ENCODE measurements at places on chromosomes 7 and 10.

DNA sequence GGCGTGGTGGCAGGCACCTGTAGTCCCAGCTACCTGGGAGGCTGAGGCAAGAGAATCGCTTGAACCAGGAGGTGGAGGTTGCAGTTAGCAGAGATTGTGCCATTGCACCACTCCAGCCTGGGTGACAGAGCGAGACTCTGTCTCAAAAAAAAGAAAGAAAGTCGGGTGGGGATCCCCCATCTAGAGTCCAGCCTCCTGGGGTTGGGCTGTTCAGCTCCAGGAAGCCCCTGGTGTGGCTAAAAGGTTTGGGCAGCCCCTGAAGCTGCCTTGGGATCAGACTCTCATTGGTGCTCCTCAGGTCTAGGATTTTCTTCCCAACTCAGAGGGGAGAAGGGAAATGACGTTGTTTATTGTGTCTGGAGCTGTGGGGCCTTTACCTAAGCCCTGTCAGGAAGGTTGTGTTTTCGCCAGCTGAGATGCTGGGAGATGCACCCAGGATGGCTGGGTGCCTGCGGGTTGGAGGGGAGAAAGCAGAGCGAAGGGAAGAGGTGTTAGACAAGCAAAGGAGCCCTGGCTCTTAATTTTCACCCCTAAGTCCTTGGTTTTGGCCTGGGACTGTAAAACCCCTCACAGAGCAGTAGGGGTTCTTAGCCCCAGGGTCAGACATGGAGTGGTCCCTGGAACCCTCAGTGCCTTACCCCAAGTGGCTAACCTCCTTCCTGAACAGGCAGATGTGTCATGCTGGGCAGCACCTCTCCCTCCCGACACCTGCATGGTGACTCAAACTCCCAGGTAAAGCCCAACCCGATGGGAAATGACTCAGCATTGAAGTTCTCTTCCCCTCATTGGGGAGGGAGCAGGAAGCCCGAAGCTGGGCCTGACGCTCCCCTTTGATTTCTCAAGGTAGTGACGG is 21.1 kb downstream of the PLAU start:
- DNase-seq = peak; percentile 89

DNA sequence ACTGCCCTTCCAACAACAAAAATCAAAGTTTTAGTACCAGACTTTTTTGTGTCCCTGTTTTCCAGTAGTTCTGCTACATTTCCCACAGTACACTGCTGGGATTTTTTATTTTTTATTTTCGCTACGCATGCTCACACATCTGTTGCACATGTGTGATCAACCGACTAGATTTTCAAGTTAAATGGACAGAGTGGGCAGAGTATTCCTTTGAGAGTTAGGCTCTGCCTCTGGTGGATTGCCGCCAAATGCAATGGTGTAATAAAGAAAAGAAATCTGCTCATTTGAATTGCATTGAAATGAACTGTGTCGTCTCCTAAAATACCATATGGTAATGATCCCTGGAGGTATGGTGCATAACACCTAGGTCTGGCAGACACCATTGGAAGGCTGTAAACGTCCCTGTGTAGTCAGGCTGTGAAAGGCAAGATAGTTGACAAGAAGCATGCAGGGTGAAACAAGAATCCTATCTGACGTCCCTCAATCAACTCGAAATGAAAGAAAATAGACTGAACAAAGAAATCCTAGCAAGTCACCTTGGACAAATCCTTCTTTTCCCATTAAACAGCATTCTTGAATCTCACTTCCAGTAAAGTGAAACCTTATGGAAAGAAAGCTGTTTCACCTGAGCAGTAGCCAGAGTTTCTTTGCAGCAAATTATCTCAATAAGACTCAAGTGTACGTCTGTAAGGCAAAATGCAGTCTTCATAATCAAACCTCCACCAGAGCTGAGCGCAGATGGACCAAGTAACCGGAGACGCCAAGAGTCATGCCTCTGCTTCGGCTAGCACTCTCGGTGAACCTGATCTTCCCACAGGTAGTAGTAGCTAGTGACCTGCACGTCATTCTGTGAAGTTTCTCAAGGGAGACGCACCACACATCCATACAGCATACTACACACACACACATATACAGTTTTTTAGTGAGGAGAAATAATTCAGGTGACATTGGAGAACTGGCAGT is 357.3 kb downstream of the CRPPA start:
- no peak for DNase-seq

DNA sequence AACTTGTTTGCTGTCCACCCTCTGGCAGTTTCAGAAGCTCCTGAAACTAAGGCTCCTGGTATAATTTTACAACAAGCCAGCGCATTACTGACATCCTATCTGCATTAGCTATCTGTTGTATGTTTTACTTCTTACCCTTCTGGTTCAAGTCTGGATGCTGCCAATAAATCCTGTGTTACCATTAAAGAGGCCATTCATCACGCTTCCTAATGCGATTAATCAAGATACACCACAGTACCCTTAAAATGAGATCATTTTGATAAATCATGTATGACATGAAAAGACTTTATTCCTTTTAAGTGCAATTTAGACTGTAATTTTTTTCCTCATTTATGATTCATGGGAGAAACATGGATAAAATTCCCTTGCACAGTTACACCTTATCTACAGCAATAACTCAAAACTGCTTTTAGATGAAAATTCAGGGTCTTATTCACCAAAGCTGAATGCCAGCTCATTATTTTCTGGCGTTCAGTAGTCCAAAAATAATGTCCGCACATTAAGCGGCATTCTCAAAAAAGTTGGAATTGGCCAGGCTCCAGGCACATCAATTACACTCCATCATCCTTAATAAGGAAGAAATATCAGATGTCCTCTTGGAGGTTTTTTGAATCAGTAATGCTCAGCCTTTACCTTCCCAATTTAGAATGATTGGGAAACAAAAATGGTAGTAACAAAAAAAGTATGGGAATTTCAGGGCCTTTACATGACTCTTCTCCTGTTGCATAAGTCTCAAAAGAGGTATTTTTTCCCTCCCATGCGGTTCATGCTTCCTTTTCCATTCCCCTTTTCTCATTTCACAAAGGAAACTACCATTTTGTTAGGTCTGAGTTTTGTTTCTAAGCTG is 878.5 kb downstream of the LRMDA start:
- no peak for DNase-seq

DNA sequence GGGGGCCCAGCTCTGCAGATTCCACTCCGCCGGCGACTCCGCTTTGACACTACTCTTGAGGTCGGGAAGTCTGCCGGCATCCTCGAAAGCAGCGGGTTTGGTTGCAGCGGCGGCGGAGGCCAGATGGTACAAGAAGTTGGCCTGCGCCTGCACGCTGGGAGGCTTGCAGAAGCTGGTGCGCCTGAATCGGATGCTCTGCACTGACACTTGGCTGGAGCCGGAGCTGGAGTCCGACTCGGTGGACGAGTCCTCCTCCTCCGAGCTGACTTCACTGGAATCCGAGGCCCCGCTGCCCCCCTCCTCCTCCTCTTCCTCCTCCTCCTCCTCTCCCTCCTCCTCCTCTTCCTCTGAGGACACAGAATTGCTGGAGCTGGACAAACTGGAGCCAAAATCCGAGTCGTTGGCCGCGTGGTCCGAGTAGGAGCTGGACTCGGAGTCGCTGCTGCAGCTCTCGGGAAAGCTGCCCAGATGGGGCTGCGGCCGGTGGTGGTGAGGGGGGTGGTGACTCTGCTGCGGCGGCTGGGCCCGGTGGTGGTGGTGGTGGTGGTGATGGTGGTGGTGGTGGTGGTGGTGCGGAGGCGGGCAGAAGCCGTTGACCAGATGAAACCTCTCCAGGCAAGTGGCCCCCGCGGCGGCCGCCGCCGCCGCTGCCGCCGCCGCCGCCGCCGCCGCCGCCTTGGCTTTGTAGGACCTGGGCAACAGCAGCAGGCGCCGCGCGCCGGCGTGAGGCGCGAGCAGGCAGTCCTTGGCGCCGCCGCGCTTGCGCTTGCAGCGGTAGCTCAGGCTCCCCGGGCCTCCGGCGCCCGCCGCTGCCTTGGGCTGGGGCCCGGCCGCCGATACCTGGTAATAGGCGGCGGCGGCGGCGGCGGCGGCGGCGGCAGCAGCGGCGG is 9.0 kb downstream of the SKIDA1 start:
- no peak for DNase-seq

GRCh38 chr7:75604408-75604807 is 112.3 kb downstream of the SPDYE5 start:
- no peak for DNase-seq

GRCh38 chr7:77826300-77826699 is 27.7 kb downstream of the PHTF2 start:
- no peak for DNase-seq

DNA sequence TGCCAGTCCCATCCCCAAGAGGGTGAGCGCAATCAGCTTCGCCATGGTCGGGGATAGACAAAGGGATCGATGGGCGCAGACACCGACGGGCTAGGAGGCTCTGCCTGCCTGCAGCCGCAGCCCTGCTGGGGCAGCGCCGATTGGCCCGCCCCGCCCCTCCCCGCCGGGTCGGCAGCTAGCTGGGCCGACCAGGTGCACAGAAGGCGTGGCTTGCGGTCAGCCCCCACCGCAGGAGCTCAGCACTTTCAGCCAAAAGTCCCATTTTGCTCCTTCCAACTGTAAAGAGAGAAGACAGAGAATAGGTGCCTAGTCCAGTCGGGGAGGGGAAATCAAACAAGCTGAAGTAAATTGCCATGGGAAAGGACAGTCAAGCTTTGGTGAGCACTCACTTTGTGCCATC is at the start of gene PON1:
Gene PON1 (minus strand): TSS at position 102 of the 400 bp plus-strand sequence. CDS start 57 bp downstream, at position 45.
- no peak for DNase-seq

DNA sequence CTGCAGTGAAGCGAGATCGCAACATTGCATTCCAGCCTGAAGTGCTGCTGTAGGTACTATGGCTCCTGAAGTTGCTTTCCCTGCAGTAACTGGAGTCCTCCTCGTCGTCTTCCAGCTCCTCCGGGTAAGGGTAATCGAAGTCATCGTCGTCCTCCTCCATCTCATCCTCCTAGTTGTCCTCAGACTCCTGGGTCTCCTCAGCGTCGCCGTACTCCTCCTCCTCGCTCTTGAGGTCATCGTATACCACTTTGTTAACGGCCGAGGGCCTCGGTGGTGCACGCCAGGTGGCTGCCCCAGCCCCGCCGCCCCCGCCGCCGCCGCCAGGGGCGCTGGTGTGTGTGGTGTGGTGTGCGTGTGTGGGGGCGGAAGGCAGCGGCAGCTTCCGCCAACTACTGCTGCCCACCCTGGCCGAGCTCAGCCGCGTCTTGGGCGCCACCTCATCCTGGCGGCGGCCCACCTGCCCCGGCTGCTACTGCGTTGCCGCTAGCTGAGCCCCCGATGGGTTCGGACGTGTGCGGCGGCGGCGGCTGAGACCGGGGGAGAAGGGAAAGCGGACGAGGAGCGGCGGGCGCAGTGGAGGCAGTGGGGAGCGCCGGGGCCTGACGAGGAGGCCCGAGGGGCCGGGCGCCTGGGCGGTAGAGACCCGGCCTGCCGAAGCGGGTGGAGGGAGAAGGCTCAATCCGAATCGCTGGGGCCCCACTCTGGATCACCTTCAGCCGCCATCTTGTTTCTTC is 11.8 kb upstream of the ACBD5 start:
- peak; percentile 88 for DNase-seq

DNA sequence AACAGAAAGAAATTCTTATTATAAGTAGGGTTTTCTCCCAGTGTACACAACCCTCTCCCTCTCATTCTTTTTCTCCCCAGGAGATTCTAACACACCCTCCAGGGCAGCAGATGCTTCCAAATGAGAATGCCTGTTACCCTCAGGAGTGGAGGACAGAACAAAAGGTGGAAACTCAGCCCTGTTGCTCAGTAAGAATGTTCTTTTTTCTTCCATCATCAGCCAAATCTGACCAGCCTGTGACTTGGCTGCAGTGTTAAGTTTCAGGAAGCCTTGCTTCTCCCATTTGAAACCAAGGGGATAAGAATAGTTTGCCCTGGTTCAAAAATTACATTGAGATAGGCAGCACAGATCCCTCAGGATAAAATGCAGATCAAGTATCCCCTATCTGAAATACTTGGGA is 77.5 kb upstream of the EEPD1 start:
- DNase-seq = peak; percentile 7

- no peak for DNase-seq
Observed at GRCh38 chr10:47412869-47413268, 28.8 kb upstream of the ZNF488 start.

GRCh38 chr10:50387007-50387731 is 135.9 kb upstream of the ASAH2 start:
- no peak for DNase-seq

- no peak for DNase-seq
Observed at GRCh38 chr10:8026349-8027259, 27.9 kb upstream of the GATA3 start.

GRCh38 chr10:124688386-124688785 is 55.8 kb downstream of the FAM53B start:
- DNase-seq = no peak

GRCh38 chr7:53095731-53096501 is 60.5 kb downstream of the POM121L12 start:
- no peak for DNase-seq

GRCh38 chr7:42262964-42263363 is 26.0 kb upstream of the GLI3 start:
- peak; percentile 81 for DNase-seq

DNA sequence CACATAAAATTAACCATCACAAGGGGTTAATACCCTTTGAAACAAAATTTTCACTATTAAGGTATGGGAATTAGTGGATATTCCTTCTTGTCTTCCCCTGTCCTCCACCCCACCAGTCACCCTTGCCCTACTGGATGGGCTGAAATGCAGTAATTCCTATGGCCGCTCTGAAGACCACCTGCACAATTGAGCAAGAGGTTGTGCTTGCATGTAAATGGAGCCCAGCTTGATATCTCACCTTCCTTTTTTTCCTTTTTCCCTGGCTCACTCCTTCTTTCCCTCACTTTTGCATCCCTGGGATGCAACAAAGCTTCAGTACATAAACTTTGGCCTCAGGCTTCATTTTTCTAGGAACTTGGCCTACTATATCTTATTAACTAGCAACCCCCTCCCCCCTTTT is 184.6 kb downstream of the SNX10 start:
- DNase-seq = no peak

GRCh38 chr7:23167691-23168090 is 14.2 kb upstream of the NUP42 start:
- DNase-seq = no peak

DNA sequence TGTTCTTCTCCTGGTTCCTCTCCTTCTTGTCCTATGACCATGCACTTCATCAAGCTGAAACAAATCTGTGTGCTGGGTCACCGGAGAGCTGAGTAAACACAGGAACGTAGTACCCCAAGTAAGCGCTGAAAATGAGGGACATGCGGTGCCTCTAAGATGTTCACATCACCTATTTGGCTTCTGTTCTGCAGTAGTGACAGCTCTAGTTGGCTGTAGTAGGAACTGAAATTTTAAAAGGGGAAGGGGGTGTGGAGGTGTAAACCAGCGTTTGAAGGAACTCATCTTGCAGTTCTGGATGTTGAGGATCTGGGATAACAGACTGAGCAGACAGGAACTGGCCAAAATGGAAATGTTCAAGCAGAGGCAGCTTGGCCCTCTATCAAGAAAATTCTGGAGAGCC is 85.2 kb downstream of the WNT2 start:
- DNase-seq = no peak

- DNase-seq = no peak
Observed at GRCh38 chr10:3472287-3473051, 299.9 kb upstream of the PITRM1 start.

GRCh38 chr7:70142247-70142932 is 544.1 kb downstream of the AUTS2 start:
- DNase-seq = no peak
